Fibroblast of skin of right quadriceps (primary cell): ENCODE measurements at places on chromosomes 16 and 17.

- no peak for DNase-seq
Measured at GRCh38 chr16:13351181-13351580, 449.8 kb downstream of the SHISA9 start.

GRCh38 chr17:58121925-58122324, 26.3 kb upstream of the OR4D1 start:
- peak; percentile 19 for DNase-seq

- no peak for DNase-seq
Measured at GRCh38 chr17:44384281-44384822, 5.1 kb downstream of the ITGA2B start.

DNA sequence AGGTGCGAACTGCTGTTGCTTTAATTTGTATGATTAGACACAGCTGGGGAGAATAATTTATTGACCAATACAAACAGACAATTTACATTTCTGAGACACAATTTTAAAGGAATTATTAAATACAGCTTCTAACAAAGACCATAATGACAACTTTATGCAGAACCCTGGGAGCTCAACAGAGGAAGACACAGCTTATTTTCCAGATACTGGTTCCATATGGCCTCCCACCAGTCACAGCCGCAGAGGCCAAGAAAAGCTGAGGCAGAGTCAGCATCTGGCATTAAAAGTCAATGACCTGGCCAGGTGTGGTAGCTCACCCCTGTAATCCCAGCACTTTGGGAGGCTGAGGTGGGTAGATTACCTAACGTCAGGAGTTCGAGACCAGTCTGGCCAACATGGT, 66.1 kb upstream of the BCAR1 start:
- DNase-seq: no peak

- DNase-seq: peak; percentile 48
Measured at GRCh38 chr17:17096438-17097178, 54.4 kb downstream of the MPRIP start.

- no peak for DNase-seq
Measured at GRCh38 chr17:37480427-37480826, 9.3 kb upstream of the DUSP14 start.

GRCh38 chr16:89801800-89802199, 14.6 kb downstream of the FANCA start:
- peak; percentile 16 for DNase-seq

DNA sequence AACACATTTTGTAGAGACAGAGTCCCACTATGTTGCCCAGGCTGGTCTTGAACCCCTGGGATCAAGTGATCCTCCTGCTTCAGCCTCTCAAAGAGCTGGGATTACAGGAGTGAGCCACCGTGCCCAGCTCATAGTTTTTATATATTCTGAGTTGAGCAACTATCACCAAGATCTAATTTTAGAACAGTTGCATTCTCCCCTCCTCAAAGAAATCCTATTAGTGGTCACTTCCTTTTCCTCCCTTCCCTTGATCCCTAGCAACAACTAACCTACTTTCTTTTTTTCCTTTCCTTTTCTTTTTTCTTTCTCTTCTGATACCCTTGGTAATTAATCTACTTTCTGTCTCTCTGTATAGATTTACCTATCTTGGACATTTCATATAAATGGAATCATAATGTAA, 61.5 kb upstream of the B4GALNT2 start:
- DNase-seq: no peak

- DNase-seq: no peak
Measured at GRCh38 chr16:69934044-69934443, 17.1 kb upstream of the CLEC18A start.

- DNase-seq: no peak
Measured at GRCh38 chr16:85041219-85042166, 13.9 kb downstream of the KIAA0513 start.

GRCh38 chr16:70418993-70419318, 19.9 kb downstream of the ST3GAL2 start:
- no peak for DNase-seq

DNA sequence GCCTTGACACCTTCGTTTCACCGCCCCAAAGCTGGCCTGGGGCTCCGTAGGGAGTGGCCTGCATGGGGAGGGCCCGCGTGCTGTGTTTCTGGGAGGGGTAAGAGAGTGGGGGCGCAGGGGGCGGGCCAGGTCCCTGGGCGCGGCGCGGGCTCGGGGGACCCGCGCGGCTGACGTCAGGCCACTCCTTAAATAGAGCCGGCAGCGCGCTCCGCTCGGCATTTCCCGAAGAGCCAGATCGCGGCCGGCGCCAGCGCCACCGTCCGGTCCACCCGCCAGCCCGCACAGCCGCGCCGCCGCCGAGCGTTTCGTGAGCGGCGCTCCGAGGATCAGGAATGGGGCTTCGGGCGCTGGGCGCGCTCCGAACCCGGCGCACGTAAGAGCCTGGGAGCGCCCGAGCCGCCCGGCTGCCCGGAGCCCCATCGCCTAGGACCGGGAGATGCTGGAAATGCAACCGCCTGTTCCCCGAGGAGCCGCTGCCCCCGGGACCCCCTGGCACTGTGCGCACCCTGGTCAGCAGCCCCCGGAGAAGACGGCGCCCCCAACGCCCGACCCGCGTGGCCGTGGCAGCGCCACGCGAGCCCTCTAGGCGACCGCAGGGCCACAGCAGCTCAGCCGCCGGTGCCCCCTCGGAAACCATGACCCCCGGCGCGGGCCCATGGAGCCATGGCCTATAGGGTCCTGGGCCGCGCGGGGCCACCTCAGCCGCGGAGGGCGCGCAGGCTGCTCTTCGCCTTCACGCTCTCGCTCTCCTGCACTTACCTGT, at the start of gene HS3ST2:
HS3ST2 (plus strand) TSS at position 215 of the 763 bp plus-strand sequence; CDS start at position 664, 449 bp downstream.
- peak; percentile 13 for DNase-seq
